ENCODE measurements at places on chromosomes 6 and 20. TPM values are rescaled to one million over a fixed set of nuclear protein-coding genes. Genes with fewer than 3 reads are reported as not detected.

COQ3 gene
- 14.4 TPM for total RNA-seq

RWDD2A gene
- 1.4 TPM for total RNA-seq

SAMD3 gene
- total RNA-seq = 2.5 TPM

TREML2 gene
- total RNA-seq = 3.5 TPM

BMP7 gene
- 0.07 TPM for total RNA-seq

OPN5 gene
- total RNA-seq = not detected

TSPO2 gene
- not detected for total RNA-seq

RAB32 gene
- 0.89 TPM for total RNA-seq

TRIM40 gene
- total RNA-seq = not detected

SLC32A1 gene
- total RNA-seq = not detected

SLC35D3 gene
- total RNA-seq = not detected

SLA2 gene
- total RNA-seq = 59.6 TPM

TNFRSF6B gene
- total RNA-seq = not detected

ZBTB46 gene
- 1.0 TPM for total RNA-seq

MEP1A gene
- not detected for total RNA-seq

CTAGE9 gene
- total RNA-seq = not detected

ZNF165 gene
- 0.47 TPM for total RNA-seq

F13A1 gene
- not detected for total RNA-seq

NNAT gene
- 0.16 TPM for total RNA-seq

FAM162B gene
- not detected for total RNA-seq

RFX6 gene
- total RNA-seq = not detected

C4B gene
- 2.9 TPM for total RNA-seq

KCNQ5 gene
- 13.7 TPM for total RNA-seq

MMP24 gene
- total RNA-seq = 0.05 TPM

MOCS3 gene
- total RNA-seq = 5.7 TPM

DLL1 gene
- total RNA-seq = 0.17 TPM

PPP2R5D gene
- 54.2 TPM for total RNA-seq

DSP gene
- 0.02 TPM for total RNA-seq

BHLHE23 gene
- total RNA-seq = not detected

LTV1 gene
- 63.8 TPM for total RNA-seq

ARHGAP40 gene
- total RNA-seq = not detected

RPP40 gene
- 16.4 TPM for total RNA-seq

SLC24A3 gene
- total RNA-seq = not detected

PLCB1 gene
- total RNA-seq = 1.9 TPM

NANP gene
- total RNA-seq = 10.0 TPM

NKX2-4 gene
- total RNA-seq = not detected

SIM1 gene
- total RNA-seq = not detected

PAK1IP1 gene
- 39.1 TPM for total RNA-seq

PKIG gene
- 1.7 TPM for total RNA-seq

EYA4 gene
- not detected for total RNA-seq

ASIP gene
- total RNA-seq = not detected

TUBB2B gene
- total RNA-seq = 0.12 TPM

PPP1R3G gene
- total RNA-seq = 0.05 TPM

RSPO3 gene
- not detected for total RNA-seq

SOX4 gene
- total RNA-seq = 0.95 TPM

BPIFA1 gene
- not detected for total RNA-seq

OXT gene
- not detected for total RNA-seq

COL9A1 gene
- total RNA-seq = not detected

DDO gene
- total RNA-seq = not detected

EYS gene
- not detected for total RNA-seq

RIMS1 gene
- total RNA-seq = not detected

LCA5 gene
- total RNA-seq = 0.05 TPM

TRAPPC3L gene
- not detected for total RNA-seq

HSD17B8 gene
- 18.3 TPM for total RNA-seq

KCNK5 gene
- total RNA-seq = 33.8 TPM

PTK6 gene
- 0.35 TPM for total RNA-seq

KCNQ2 gene
- total RNA-seq = 0.26 TPM

C20orf141 gene
- not detected for total RNA-seq

DYNLT2 gene
- 2.1 TPM for total RNA-seq
